ENCODE measurements at places on chromosomes 7 and 10. TPM values are rescaled to one million over a fixed set of nuclear protein-coding genes. Genes with fewer than 3 reads are reported as not detected.

Gene TMEM139
- total RNA-seq: not detected

DNA sequence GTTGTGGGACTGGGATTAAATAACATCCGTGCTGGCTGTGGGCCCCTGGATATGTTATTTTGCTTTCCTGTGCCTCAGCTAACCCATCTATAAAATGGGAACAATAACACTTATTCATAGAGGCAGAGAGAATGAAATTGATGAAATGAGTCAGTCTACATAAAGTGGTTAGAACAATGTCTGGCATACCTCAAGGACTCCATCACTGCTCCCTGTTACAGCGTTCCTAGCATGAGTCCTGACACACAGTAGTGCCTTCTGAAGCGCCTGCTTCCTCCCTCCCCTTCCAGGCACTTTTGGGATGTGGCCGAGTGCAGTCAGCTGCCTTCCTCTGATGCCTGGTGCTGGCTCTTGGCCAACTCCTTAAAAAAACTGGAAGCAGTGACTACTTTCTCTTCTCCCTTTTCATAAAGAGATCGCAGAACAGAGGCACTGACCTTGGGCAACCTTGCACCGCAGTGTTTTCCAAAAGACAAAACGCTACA lies 108.4 kb upstream of the ZMIZ1 start:
- peak; percentile 95 for DNase-seq

GRCh38 chr7:36037121-36037662 lies 115.9 kb upstream of the EEPD1 start:
- peak; percentile 93 for DNase-seq

DNA sequence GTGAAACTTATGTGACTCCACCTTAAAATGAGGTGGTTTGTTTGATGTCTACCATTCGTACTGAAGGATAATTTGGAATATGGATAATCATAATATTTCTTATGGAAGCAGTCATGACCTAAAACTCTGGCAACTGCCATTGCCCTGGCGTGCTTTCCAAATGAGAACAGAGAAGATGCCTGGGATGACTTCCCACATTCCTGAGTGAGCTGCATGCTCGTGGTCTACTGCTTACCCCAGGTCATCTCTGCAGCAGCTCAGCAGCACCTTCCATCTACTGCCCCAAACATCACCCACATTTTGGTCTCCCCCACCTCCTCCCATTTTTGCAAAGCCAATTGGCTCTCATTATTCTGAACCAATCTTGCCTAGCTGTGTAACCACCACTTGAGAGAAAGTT lies 40.1 kb downstream of the LYZL1 start:
- DNase-seq: peak; percentile 84

GRCh38 chr10:117830787-117831212 lies 215.9 kb downstream of the RAB11FIP2 start:
- DNase-seq: no peak

Measured in astrocyte (in vitro differentiated cells and primary cell).